ENCODE measurements at places on chromosomes 11 and 22. TPM values are rescaled to one million over a fixed set of nuclear protein-coding genes. Genes with fewer than 3 reads are reported as not detected.

- H3K27me3 ChIP-seq: no peaks in the 10 kb centered on the region
- no peak overlapping the region for H3K4me3 ChIP-seq
- H3K36me3 ChIP-seq: no peaks in the 10 kb centered on the region
- H3K27ac ChIP-seq: no peak overlapping the region
Measured at GRCh38 chr22:41568811-41569210, 8.0 kb downstream of the CSDC2 start.

DNA sequence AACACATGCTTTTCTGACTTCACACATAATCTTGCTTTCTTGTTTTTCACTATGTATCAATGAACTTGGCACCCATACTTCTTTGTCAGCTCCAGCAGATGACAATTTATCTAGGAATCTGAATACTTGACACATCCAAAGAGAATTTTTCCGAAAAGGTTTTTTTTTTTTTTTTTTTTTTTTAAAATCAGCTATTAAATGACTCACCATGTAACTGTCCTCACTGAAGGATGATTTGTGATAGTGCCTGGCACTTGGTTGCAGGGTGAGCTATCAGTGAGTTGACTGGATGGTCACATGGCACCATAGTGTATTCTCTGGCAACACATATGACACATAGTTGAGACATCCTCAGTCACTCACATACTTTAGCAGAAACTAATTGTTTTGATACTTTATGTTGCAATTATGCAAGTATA lies 133.4 kb upstream of the E2F8 start:
- no peak for DNase-seq
- H3K27me3 ChIP-seq: peaks cover 20% of the 10 kb centered on the region
- no peak overlapping the region for H3K27ac ChIP-seq
- peaks cover 9% of the 10 kb centered on the region for H3K4me1 ChIP-seq
- H3K4me3 ChIP-seq: no peak overlapping the region

DNA sequence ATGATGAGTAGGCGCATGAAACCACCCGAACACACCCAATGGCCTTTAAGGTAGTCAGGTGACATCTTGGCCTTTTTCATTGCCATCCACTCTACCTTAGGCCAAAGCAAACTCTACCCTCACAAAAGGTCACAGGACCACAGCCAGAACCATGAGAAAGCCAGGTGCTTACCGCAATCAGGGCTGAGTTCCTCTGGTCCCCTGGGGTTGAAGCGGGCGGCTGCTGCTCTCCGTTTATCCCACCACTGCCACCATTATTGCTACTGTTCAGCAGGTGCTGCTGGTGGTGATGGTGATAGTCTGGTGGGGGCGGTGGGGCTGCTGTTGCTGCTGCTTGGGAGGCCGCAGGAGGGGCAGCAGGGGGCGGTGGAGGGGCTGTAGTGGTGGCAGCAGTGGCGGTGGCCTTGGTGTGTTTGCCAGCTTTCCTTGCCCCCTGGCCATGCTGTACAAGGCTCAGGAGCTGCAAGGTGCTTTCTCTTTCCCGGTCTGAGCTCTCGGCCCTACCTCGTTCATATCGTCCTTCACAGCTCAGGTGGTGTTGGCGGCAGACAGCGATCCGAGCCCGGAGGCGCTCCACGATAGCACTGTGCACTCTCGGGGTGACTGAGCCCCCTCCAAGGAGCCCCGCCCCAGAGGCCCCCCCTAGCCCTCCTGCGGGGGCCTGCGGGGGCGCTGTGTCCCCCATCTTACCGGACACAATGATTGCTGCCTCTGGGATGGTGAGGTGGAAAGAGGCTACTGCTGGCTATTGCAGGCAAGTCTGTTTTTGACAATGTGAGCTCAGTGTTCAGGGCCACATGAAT lies 1.6 kb downstream of the MAML2 start:
- H3K4me1 ChIP-seq: peaks cover 40% of the 10 kb centered on the region
- H3K27me3 ChIP-seq: no peaks in the 10 kb centered on the region
- H3K4me3 ChIP-seq: peak overlapping the region; percentile 85
- no peak for DNase-seq

DNA sequence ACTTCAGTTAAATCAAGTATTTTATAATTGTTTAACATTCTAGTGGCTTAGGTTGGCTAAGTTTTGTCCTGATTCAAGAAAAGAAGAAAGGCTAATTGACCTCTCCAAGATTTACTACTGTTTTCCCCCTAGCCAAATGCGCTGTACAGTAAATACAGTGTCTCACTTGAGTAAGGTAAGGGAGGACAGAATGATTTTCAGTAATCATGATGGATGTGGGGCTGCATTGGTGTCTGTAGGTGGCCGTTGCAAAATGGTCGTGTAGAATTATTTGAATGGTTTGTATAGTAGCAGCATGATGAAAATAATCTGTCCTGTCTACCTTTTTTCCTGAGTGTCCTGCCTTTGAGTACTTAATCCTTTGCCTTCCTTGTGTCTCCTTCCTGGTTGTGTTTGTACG lies 4.6 kb downstream of the CECR2 start:
- no peak for DNase-seq
- no peaks in the 10 kb centered on the region for H3K36me3 ChIP-seq
- H3K27me3 ChIP-seq: peaks cover 4% of the 10 kb centered on the region
- peaks cover 8% of the 10 kb centered on the region for H3K4me1 ChIP-seq
- H3K4me3 ChIP-seq: no peak overlapping the region
- no peak overlapping the region for H3K27ac ChIP-seq

- no peaks in the 10 kb centered on the region for H3K4me1 ChIP-seq
- no peaks in the 10 kb centered on the region for H3K27me3 ChIP-seq
- H3K36me3 ChIP-seq: no peaks in the 10 kb centered on the region
- H3K27ac ChIP-seq: no peak overlapping the region
Measured at GRCh38 chr11:125281831-125282595, 117.5 kb downstream of the PKNOX2 start.

GRCh38 chr11:35794850-35795249 lies 132.3 kb downstream of the TRIM44 start:
- DNase-seq: no peak
- no peaks in the 10 kb centered on the region for H3K36me3 ChIP-seq
- H3K4me1 ChIP-seq: peaks cover 22% of the 10 kb centered on the region
- no peaks in the 10 kb centered on the region for H3K27me3 ChIP-seq
- H3K4me3 ChIP-seq: no peak overlapping the region

- no peaks in the 10 kb centered on the region for H3K27me3 ChIP-seq
- no peak overlapping the region for H3K4me3 ChIP-seq
- H3K27ac ChIP-seq: no peak overlapping the region
- H3K36me3 ChIP-seq: no peaks in the 10 kb centered on the region
- no peaks in the 10 kb centered on the region for H3K4me1 ChIP-seq
Measured at GRCh38 chr22:37138849-37139561, 10.7 kb downstream of the IL2RB start.

DNA sequence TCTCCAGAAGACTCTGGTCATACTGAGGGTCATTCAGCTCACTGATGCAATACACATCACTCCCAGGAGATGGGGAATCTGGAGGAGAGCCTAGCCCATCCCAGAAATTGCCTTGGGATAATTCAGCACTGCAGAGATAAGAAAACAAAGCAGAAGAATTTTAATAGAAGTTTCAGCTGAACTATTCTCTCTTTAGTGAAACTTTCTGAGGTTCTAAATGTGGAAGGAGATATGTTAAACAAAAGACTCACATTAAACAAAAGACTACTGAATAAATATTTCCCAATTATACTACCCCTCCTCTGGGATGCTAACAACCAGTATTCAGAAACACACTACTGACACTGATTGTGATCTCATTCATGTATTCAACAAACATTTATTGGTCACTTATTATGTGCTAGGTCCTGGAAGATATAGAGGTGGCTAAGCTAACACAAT lies 47.8 kb downstream of the C2CD3 start:
- H3K27me3 ChIP-seq: no peaks in the 10 kb centered on the region
- H3K27ac ChIP-seq: no peak overlapping the region
- H3K4me3 ChIP-seq: no peak overlapping the region
- peaks cover 25% of the 10 kb centered on the region for H3K36me3 ChIP-seq
- H3K4me1 ChIP-seq: no peaks in the 10 kb centered on the region
- no peak for DNase-seq

Gene MPEG1
- total RNA-seq: 1.2 TPM

Gene SMTNL1
- not detected for total RNA-seq

Gene GP1BB
- total RNA-seq: 9.7 TPM

Gene C1QTNF5
- 5.8 TPM for total RNA-seq

Gene SNX32
- 0.38 TPM for total RNA-seq

Gene PRDX5
- 459 TPM for total RNA-seq

Gene TMEM151A
- total RNA-seq: not detected

Measured in esophagus squamous epithelium (tissue), 5 donors.